ENCODE measurements at places on chromosomes 1 and 21.

DNA sequence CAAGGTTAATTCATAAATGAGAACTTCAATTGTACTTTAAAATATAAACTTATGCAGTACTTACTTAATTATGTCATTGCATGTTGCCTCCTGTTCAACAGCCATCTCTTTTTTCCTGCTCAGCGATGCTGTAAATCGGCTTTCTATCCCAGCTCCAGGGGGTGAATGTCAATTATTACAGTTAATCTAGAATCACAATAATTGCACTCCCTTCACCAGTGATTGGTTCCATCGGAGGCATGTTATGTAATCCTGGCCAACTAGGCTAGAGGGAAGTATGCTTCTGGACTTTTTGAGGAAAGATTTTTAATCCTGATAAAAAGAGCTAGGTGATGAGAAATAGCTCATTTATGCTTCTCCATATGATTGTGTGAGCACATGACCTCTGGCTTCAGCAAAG lies 53.8 kb upstream of the SGIP1 start:
- no peak for DNase-seq

DNA sequence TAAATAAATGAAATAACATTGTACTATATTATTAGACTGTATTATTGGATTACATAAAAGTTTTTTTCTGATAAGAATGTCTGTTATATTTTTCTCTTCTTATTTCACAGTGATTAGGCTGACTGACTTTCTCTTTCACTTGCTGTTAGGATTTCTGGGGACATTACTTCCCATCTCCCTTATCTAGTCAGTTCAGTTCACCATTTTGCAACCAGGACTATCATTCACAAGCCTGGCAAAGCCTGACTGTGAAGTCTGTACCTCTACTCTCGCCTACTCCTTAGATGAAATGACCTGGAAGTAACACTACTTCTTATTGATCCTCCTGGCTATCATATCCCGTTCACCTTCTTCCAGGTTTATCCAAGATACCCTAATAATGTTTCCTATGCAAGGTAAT lies 676.6 kb downstream of the USP25 start:
- DNase-seq = no peak

GRCh38 chr1:42737257-42737656 lies 2.8 kb downstream of the CLDN19 start:
- DNase-seq = no peak

DNA sequence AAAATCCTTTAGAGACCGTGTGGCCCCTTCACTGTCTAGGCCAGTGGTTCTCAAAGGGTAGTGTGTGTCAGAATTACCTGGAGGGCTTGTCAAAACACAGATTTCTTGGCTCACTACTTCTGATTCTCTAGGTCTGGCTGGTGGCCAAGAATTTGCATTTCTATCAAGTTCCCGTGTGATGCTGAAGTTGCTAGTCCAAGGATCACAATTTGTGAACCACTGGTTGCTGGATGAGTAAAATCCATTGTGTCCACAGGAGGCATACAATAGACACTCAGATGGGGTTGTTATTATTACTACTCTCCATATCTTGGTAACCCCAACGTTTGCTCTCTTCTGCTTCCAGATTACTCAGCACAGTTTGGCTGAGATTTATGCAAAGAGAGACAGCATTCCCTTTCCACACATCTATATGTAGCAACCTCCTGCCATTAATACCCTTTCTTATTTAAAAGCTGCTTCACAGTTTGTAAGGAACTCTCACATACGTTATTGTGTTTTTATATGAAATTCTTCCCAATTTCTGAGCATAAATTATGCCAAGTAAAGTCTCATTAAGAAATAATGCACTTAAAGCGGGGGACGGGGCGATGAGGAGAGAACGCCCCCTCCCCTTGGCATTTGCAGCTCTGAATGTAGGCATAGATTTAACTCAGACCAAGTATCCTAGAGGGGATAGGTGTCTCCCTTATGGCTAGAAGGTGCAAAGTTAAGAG lies 720 bp upstream of the TMCC2 start:
- no peak for DNase-seq
